ENCODE measurements at places on chromosomes 7 and 10.

GRCh38 chr10:75617485-75618155 lies 186.2 kb downstream of the LRMDA start:
- no peak for DNase-seq

DNA sequence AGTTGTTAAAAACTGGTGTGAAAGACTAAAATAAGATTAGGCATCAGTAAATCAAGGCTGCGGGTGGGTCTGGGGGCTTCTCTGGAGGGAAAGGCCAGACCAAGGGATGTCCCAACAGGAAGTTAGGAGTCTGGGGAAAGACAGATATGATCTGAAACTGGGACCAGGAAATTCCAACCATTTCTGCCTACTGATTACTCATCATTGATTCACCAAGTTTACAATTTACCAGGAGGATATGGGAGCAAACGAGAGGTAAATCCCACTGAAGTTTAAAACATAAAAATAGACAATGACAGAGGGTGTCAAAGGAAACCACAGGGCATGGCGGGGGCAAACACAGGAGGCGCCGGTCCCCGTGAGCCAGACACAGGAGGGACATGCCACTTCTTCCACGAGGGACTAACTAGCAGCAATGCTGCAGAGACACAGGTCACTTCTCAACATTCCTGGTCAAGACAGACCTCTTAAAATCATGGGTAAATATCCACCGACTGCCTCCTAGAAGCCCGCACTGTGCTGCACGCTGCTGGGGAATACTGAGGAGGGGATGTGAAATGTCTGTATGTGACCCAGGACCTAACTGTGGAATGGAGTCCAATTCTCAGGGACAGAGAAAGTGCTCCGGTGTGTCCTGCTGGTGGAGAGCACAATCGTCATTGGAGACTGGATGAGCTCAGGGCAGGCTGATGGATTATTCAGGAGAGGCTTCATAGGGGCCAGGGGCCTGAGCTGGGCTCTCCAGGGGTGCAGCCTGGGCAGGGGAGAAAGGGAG lies 153.4 kb upstream of the KLF14 start:
- peak; percentile 92 for DNase-seq

DNA sequence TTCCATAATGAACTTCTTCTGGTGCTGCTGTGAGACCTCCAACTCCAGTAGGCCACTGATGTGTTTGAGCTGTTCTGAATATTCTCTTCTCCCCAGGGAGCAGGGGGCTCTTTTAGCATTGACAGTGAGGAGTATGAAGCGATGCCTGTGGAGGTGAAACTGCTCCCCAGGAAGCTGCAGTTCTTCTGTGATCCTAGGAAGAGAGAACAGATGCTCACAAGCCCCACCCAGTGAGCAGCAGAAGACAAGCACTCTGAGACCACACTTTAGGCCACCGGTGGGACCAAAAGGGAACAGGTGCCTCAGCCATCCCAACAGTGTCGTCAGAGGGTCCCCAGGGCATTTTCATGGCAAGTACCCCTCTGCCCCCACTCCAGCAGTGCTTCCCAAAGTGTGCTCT lies 49.3 kb downstream of the DENND11 start:
- no peak for DNase-seq

- DNase-seq: peak; percentile 90
Observed at GRCh38 chr7:130278860-130279259, 12.2 kb downstream of the CPA2 start.

DNA sequence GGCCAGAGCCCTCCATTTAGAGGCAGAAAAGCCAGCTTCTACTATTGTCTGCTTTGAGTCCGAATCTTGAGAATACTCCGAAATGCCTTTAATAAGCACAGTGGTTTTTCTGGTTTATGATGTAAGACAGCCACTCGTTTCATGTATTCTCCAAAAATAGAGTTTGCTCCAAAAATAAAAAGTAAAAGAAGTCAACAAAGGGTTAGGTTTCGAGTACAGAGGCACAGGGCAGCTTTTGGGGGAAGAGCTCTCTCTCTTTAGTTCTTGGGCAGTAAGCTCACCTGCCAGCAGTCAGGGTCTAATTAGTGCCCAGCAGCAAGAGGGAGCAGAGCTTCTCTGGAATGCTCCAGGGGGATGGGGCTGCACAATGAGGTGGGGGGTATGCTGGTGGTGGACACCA lies 20.2 kb downstream of the CREB3L2 start:
- DNase-seq: no peak

DNA sequence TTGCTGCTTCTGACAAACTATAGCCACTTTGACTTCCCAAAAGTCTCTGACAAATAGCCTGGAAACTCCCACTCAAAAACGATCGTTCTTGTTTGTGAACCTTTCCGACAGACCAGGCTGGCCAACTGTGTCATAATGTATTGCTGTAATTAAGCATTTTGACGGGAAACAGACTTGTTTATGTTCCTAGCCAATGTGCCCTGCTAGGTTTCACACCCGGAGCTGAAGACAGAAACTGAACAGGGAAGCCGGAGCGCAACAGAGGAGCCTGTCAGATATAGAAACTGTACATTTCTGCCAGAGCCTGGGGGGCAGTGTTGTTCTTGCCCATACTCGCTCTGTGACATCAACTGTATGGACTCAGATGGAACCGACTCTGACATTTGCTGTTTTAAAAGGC lies 55.3 kb upstream of the C7orf33 start:
- DNase-seq: no peak

Data from EL (cell line).